ENCODE measurements at places on chromosomes 2 and 18.

DNA sequence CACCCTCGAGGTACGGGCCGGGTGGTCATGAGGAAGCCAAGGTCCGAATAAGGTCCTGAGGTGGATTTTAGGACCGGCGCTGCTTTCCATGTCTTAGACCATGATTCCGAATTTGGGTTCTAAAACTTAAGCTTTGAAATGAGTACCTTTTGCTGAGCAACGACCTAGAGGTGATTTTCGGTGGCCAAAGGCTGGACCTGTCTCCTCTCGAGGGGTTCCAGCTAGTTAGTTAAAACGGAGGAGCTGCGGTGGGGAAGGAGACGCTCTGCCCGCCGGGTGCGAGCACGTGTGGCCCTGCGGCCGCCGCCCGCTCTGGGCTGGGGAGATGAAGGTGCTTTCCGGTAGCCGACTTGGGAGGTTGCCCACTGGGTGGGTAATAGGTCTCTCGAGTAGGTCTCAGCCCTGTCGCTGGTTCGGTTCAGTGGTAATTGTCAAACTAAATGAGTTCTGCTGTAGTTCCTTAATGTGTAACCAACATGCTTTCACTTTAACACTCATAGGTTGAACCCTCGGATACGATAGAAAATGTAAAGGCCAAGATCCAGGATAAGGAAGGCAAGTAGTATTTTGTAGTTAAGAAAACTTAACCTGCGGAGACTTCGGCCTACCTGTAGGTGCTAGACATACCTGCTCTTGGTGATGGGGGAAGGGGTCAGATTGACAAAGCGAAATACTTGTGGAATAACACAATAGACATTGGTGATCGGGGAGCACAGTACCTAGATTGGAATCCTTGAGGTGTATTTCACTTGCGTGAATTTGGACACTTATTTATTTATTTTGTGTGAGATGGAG, 572 bp downstream of the RPS27A start:
- no peak for DNase-seq

DNA sequence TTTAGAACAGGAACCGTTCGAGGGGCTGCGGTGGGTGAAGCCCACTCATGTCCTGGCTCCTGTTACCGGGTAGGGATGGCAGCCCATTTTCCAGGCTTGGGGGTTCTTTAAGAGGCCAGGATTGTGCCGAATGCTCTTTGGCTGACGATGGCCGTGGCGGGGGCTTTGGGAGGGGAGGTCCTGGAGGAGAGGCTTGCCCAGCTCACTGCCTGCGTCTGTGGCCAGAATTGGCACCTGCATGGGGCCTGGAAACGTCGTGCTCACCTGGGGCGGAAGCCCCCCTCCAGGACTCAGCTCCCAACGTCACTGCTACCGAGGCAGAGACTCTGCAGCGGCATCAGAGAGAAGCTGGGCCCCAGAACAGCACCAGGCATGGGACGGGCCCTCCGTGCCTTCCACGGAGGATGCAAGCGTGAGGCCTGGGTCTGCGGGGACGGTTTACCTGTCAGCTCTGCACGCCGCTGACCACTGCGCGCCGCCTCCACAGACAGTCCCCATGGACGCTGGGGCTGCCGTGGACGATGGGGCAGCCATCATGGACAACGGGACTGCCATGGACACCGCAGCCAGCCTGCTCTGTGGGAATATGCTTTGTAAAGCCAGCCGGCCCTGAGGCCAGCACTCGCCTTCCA, 82.9 kb downstream of the NFATC1 start:
- no peak for DNase-seq

GRCh38 chr18:61582202-61582710, 249.0 kb downstream of the CDH20 start:
- no peak for DNase-seq

DNA sequence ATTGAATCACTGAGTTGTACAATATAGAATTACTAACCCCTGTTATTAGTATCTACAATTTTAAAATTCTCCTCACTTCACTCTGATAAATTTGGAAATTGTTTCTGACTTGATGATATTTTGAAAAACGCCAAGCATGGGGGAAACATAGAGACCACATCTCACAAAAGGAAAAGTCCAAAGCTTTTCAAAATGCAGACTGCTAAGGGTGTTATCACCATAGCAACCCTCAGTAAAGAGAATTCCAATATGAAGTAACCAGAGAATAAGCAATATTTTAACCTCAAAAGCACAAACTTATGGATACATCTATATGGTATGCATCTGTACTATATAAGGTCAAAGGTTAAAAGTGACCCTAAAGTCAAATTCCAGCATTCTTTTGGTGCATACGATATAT, 22.7 kb downstream of the LRP2 start:
- no peak for DNase-seq

DNA sequence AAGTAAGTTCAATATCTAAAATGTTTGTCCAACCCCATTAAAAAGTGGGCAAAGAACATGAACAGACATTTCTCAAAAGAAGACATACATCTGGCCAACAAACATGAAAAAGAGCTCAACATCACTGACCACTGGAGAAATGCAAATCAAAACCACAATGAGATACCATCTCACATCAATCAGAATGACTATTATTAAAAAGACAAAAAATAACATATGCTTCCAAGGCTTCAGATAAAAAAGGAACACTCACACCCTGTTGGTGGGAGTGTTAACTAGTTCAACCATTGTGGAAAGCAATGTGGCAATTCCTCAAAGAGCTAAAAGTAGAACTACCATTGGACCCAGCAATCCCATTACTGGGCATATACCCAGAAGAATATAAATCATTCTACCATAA, 931.1 kb downstream of the LRP1B start:
- DNase-seq, result no peak

DNA sequence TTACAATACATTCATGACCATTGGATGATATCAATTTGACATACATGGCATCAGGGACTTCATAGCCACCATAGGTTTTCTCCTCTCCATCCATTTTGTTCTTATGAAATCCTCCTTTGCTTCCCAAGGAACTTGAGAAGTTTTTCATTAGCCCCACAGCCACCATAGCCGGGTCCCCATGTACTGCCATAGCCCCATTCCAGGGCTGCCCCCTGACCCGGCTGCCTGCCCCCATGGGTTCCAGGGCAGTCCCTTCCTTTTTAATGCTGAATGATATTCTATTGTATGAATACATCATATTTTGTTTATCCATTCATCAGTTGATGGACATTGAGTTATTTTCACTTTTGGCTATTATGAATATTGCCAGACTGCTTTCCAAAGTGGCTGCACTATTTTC, 20.4 kb downstream of the ATP6V1B1 start:
- DNase-seq, result no peak

DNA sequence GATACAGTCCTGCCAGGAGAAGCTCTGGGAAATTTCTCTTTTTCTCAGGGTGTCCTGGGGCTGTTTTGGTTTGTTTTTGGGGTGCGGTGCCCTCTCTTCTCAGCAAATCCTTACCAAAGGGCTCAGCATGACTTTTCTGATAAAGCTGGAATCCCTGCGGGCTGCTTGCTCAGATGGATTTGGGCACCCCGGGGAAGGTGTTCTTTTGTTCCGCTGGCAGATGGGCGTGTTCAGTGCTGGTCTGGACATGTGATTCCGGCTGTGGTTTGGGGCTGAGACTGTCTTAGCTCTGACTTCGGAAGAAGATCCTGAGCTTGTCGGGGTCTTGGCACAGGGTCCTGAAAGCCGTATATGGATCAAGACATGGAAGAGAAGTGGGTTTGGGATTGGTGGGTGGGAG, 134.2 kb upstream of the SPRED2 start:
- no peak for DNase-seq

DNA sequence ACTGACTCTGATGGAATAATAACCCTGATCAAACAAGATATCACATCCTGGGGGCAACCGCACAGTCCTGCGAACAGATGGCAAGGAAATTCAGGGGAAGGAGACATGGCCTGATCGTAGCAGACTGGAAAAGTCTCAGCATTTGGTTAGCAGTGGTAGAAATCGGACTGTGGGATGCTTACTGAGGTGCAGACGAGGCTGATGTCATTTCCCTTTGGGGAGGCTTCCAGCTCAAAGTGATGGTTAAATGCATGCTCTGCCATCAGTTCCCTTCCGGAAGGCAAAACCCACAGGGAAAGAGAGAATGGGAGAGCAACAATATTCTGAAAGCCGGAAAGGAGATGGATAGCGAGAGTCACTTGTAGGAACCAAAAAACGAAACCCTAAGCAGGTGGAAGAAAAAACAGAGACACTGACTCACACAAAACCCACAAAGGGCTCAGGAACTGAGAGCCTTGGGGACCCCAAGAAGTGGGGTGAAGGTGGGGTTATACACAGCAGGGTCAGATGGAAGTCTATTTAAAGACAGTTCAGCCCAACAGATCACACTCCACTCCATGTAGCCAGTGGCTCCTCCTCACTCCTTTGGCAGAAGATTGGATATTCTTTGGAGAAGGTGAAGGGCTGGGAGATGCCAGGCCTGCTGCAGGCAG, 93.1 kb downstream of the INPP5D start:
- DNase-seq, result no peak

DNA sequence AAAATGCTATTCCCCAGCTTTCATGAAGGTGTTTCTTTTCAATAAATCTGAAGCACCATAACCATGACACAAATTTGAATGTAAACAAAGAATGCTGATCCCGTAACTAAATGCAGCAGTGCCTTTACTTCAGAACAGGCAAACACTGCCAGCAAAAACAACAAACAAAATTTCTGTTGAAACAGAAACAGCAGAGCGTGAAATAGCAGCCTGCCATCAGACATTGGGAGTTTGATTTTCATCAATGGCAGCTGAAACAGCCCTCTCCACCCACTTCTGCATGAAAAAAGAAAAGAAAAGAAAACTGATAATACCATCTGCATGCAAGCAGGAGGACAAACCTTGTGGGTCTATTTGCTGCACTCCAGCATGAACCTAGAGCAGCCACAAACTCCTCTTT, 128.3 kb downstream of the CDH2 start:
- DNase-seq, result no peak

GRCh38 chr2:178306352-178307073, 112.2 kb downstream of the OSBPL6 start:
- peak; percentile 1 for DNase-seq

DNA sequence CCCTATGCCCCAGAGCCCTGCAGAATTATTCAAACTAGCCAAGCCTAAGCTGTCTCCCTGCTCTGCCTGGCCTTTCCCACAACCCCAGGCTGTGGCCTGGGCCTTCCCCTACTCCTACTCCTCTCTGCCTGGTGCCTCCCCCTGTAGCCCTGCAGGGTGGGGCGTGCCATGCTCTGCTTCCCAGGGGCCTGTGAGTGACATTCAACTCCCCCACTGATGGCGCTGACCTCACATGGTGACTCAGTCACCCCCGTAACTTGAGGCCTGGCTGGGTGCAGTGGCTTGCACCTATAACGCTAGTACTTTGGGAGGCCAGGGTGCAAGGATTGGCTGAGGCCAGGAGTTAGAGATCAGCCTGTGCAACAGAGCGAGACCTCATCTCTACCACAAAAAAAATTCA, 60.6 kb downstream of the KIF1A start:
- no peak for DNase-seq

DNA sequence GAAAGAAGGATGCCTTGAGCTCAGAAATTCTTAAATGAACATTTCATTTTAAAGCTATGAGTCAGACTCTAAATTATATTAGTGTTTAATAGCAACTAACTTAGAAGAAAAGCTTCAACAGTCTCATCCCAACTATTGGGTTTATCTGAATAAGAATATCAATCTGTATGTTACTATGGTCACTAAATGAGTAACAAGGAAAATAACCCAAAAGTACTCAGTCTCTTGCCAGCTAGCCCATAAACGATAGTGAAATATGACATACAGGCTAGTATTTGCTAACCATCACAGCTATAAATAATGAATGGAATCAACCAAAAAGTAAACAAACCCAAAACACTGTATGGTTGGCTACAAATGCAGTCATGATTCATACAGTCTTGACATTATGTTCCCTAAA, 174.9 kb downstream of the RAB3GAP1 start:
- no peak for DNase-seq

DNA sequence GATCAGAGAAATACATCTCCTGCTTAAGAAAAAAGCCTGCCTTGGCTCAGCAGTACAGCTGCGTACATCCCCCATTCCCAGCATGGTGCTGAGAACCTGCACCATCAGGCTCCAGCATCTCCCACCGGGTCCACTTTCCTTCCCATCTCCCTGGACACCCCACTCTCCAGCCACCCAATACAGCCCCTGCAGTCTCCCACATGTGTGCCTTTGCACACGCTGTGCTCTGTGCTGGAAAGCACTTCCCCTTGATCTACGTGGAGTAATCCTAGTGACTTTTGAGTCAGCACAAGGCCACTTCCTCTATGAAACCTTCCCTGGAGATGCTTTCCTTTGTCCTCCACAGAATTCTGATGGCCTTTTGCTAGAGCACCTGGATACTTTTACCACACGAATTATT, 17.0 kb downstream of the STAT1 start:
- DNase-seq, result no peak

DNA sequence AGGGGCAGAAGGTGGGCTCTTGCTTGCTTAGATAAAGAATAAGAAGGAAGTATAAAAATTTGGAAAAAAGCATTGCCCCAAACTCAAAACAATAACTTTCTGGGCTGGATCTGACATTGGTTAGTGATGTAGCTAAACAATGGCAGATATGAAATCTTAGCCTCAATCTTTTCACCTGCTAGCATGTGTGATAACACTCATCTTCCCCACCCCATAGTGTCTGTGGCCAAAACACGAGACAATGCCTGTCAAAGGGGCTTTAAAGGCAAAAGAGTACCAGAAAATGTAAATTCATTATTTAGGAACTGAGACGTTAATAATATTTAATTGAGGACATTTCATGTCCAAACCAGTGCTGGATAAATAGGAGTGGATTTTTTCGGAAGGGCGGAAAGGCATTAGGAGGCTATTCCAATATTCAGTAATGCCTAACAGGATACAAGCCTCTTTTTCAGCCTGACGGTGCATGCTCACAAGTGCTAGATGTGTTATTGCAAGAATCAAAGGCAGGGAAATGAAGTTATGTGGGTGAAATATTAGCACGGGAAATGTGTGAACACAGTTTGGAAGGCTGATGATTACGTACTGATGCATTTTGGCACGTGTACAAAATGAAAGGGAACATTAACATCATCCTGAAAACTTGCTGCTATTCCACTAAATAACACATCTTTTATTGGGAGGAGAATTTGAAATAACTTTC, 395.7 kb downstream of the GALR1 start:
- no peak for DNase-seq

DNA sequence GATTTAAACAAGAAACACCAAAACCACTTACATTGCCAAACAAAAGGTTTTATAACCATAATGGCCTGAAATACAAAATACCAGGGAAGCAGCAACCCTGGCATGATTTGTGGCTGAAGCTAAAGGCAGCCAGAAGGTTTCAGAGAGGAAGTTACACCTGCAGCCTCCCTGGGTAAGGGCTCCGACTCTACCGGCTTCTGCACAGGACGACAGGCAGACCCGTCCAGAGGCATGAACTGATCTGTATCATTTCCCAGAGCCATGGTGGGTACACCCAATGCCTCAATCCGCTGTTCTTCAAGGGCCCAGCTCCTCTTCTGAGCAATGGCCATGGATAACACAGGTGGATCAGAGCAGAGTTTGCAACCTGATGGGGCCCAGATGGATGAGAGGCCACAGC, 71.6 kb downstream of the PXDN start:
- DNase-seq, result no peak

- no peak for DNase-seq
Observed at GRCh38 chr2:159044804-159045286, 76.4 kb downstream of the TANC1 start.

Measured in NCI-H1092 (cell line).